ENCODE measurements at places on chromosomes 4 and X. TPM values are rescaled to one million over a fixed set of nuclear protein-coding genes. Genes with fewer than 3 reads are reported as not detected.

The ATP1B4 gene
- not detected for polyA plus RNA-seq

The RBM47 gene
- polyA plus RNA-seq, result 0.07 TPM

DNA sequence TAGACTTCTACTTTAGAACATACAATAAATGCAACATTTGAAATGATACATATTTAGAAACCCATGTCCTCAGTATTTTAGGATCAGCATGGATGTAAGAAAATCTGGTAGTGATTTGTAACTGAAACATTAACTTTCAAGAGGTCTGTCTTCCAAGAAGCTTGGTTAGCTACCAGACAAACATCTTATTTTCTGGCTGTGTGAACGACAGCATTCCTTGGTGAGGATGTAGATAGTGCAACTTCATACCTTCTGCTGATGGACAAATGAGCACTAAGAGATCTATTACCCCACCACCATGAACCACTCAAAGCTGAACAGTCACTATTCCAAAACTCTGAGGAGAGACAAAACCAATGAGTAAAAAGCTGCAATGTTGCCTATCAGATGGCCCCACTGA is 212.7 kb downstream of the FBXW7 start:
- no peak for DNase-seq

GRCh38 chr4:184815046-184815877 is 10.5 kb downstream of the ACSL1 start:
- DNase-seq, result no peak

The RAB41 gene
- polyA plus RNA-seq, result not detected

DNA sequence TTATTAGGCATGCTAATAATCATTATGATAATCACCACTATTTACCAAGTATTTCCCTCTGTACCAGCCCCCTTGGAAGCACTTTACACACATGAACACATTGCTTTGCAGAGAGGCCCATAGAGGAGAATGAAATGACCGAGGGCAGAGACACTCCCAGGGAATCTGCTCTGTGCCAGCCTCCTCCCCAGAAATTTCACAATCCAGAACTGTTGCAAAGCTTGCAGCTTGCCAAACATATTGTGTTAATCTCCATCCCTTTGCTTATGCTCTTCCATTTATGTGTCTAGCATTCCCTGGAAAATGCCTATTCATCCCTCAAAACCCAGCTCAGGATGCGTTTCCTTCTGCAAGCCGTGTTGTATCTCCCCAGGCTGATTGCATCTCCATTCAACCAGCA is 37.8 kb downstream of the CYTL1 start:
- DNase-seq, result no peak

The NAA11 gene
- polyA plus RNA-seq, result not detected

The GNL3L gene
- polyA plus RNA-seq, result 22.5 TPM

The RGN gene
- polyA plus RNA-seq, result not detected

GRCh38 chr4:40848251-40848650 is 98.5 kb downstream of the NSUN7 start:
- DNase-seq, result no peak

The FRMD7 gene
- not detected for polyA plus RNA-seq

The C4orf36 gene
- polyA plus RNA-seq, result not detected

- no peak for DNase-seq
These were observed 105.7 kb upstream of the PRPS2 start for GRCh38 chrX:12685541-12685940.

- DNase-seq, result peak; percentile 26
These were observed 18.6 kb downstream of the ZCCHC4 start for GRCh38 chr4:25330905-25331808.

- DNase-seq, result no peak
These were observed 219.1 kb downstream of the GC start for GRCh38 chr4:71564775-71565174.

DNA sequence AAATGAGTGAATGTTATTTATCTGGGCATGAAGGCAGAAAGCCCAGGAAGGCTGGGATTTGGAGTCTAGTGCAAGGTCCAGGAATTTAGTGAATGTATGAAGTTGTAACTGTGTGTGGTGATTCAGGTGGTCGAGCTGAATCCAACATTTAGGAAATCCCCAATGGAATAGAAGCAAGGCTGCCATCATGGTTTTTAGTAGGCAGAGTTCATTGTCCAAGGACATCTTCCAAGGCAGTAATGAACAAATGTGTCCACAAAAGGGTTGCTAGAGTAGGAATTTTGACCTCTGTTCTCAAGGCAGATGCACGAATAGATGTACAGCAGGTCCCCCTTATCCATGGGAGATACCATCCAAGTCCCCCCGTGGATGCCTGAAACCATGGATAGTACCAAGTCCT is 42.9 kb upstream of the ACSL1 start:
- DNase-seq, result no peak

The PDZD4 gene
- polyA plus RNA-seq, result not detected

DNA sequence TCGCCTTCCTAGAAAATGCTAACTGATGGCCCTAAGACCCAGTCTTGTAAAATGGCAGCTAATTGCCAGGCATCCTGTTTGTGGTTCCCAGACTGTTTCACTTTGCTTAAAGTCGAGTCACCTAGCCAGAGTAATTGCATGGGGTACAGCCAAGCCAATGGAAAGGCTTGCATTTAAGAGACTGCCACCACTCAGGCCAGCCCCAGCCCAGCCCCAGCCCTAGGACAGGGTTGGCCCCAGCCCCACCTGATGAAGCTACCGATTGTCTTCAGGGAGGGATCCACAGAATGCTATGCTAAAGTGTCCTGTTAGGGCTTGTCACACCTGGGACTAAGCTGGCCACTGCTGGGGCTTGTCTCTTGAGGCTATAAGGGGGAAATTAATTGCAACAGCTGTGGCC is 194.6 kb upstream of the KLF3 start:
- DNase-seq, result no peak

- DNase-seq, result no peak
These were observed 296.0 kb downstream of the KLHL4 start for GRCh38 chrX:87813566-87813965.

The ARHGAP6 gene
- not detected for polyA plus RNA-seq

DNA sequence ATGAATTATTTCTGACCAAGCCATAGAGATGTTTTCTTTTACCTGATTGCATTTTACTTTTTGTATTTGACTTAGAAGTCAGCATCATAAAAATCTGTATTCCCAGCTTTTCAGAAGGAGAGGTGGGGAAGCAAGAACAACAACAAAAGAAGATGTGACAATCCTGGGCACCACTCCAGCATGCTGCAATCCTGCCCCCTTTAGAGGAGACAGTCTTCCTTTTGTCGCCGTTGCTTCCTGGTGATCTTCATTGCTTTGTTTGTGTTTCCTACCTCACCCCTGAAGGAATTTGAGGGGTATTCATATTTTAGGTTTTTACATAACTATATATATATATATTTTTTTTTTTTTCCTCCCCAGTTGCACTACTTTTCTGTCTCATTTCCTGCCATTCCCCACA is 3.7 kb downstream of the QRFPR start:
- no peak for DNase-seq

The IL9R gene
- polyA plus RNA-seq, result 1.8 TPM

GRCh38 chr4:94548571-94548970 is 96.8 kb downstream of the PDLIM5 start:
- DNase-seq, result no peak

DNA sequence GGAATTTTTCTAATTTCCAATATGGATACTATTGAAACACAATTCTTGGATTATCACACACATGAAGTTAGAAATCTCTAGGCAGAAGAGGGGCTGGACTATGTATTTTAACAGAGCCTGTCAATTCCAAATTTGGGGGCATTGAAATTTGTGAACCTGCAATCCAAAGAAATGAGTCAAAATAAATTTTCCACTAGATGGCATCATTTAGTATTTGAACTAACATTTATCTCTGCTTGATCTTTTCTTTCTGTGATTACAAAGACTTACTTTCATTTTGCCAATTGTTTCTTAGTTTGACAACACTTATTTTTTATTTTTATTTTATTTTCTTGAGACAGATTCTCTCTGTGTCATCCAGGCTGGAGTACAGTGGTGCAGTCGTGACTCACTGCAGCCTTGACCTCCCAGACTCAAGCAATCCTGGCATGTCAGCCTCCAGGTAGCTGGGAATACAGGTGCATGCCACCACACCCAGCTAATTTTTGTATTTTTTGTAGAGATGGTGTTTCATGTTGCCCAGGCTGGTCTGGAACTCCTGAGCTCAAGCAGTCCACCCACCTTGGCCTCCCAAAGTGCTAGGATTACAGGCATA is 2.7 kb upstream of the PYURF start:
- peak; percentile 59 for DNase-seq

GRCh38 chrX:68204521-68205038 is 228.7 kb downstream of the OPHN1 start:
- no peak for DNase-seq

The DCTD gene
- polyA plus RNA-seq, result 85.8 TPM

DNA sequence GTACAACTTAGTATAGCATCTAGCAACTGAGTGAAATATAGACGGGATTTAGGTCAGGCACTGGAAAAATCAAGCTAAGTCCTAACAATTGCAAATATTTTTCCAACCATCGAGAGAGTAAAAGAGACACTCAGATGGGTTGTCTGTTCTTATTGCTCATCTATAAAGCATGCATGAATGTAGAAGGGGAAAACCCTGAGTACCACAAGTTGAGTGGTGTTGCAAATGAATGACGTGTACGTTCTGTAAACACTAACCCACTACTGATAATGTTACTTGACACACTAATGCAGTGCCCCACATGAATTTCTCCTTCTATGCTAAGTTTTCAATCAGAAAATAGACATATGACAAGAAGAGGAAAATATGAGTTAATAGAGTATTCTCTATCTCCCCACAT is 211.2 kb downstream of the COX18 start:
- no peak for DNase-seq

DNA sequence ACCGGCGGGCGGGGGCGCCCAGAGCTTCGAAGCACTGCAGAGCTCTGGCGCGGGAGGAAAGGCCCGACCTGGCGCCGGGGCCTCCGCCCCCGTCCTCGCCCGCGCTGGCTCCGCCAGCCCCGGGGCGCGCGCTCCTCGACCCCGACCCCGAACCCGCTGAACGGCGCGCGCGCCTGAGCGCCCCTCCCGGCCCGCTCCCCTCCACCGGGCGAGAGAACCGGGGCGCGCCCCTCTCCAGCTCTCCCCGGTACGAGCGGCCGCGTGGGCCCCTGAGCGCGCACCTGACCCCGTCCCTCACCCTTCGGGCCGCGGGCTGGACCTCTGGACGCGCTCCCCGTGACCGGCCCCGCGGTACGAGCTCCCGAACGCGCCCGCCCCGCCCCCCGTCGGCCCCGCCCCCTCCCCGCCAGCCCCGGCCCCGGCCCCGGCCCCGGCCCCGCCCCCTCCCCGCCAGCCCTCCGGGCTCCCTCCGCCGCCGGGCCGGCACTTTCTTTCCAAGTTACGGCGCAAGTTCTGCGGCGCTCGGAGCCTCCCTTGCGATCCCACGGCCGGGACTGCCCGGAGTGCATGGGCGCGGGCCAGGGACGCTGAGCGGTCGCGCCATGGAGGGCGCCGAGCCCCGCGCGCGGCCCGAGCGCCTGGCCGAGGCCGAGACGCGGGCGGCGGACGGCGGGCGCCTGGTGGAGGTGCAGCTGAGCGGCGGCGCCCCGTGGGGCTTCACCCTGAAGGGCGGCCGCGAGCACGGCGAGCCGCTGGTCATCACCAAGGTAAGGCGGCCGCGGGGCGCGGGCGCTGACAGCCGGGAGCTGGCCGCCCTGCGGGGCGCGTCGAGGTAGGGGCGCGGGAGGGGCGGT is at the start of gene SHROOM2:
Gene SHROOM2 (plus strand): TSS at position 486 of the 854 bp plus-strand sequence. CDS start 117 bp downstream, at position 603.
- DNase-seq, result no peak

GRCh38 chrX:38552721-38553120 is 8.6 kb upstream of the TSPAN7 start:
- no peak for DNase-seq
